ENCODE measurements at places on chromosomes 3 and 15. TPM values are rescaled to one million over a fixed set of nuclear protein-coding genes. Genes with fewer than 3 reads are reported as not detected.

DNA sequence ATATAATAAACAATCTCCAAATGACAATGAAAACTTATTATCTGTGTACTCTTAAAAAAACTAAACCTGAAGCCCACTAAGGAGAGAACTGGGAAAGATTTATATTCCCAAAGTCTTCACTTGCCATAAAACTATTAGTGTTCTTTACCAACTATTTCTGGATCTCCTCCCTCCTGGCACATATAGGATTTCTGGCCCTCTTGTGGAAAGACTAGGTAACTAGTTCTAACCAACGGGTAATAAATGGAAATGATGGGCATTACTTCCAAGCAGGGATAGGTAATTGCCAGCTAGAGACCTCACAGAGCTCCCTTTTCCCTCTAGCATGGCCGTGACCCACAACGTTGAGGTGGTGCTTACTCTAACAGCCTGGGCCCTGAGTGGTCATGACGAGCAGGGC is 110.1 kb downstream of the DNAH12 start:
- no peak for DNase-seq
- H3K4me1 ChIP-seq = no peaks in the 10 kb centered on the region
- H3K27me3 ChIP-seq = no peaks in the 10 kb centered on the region
- H3K4me3 ChIP-seq = no peak overlapping the region

ANKRD34C gene
- 0.33 TPM for total RNA-seq

GRCh38 chr3:73399106-73399505 is 225.6 kb downstream of the PDZRN3 start:
- no peak overlapping the region for H3K4me3 ChIP-seq
- no peak overlapping the region for H3K27ac ChIP-seq
- no peaks in the 10 kb centered on the region for H3K27me3 ChIP-seq
- DNase-seq = no peak

CCR9 gene
- not detected for total RNA-seq

- H3K4me3 ChIP-seq = no peak overlapping the region
- no peak for DNase-seq
- H3K36me3 ChIP-seq = no peaks in the 10 kb centered on the region
- no peaks in the 10 kb centered on the region for H3K27me3 ChIP-seq
- peaks cover 38% of the 10 kb centered on the region for H3K4me1 ChIP-seq
- H3K27ac ChIP-seq = no peak overlapping the region
Observed at GRCh38 chr3:52236424-52236886, 2.5 kb downstream of the TWF2 start.

GRCh38 chr3:23108451-23109057 is 94.6 kb upstream of the UBE2E2 start:
- H3K27me3 ChIP-seq = no peaks in the 10 kb centered on the region
- DNase-seq = no peak
- no peaks in the 10 kb centered on the region for H3K36me3 ChIP-seq

- no peaks in the 10 kb centered on the region for H3K36me3 ChIP-seq
- H3K27ac ChIP-seq = no peak overlapping the region
- no peak overlapping the region for H3K4me3 ChIP-seq
- no peaks in the 10 kb centered on the region for H3K4me1 ChIP-seq
- no peaks in the 10 kb centered on the region for H3K27me3 ChIP-seq
- no peak for DNase-seq
Observed at GRCh38 chr3:59258550-59259260, 208.9 kb upstream of the CFAP20DC start.

DNA sequence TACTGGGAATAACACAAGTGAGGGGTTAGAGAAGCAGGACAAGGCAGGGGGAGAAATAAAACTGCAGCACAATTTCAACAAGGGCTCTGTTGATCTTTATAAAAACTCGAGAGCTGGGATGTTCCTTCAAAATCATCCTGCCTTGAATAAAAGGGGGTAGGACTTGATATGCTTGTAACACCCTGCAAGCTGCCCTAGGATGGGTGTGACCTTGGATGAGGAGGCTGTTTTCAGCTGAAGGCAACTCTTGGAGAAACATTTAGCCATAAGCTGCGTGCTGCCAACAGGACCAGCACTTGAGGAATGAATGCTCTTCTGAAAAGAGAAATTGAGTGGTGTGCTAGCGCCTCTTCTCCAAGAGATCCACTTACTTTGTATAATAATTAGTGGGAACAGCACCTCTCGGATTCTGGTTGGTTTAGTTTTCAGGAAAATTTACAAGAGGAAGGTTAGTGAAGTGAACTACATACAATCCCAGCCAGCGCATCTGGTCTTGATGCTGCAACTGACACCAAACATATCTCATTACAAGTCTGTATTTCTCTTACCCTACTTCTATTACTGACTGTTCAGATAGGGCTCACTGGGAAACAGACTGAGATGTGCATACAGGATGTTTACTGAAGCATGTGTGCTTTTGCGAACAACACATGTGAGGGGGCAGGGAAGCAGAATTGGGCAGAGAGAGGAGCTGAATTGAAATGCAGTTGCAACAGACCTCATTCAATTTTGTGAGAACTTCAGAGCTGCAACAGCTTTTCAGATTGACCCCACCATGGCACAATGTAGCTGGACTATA is 643.0 kb upstream of the GOLIM4 start:
- H3K4me1 ChIP-seq = peaks cover 9% of the 10 kb centered on the region
- H3K27ac ChIP-seq = no peak overlapping the region
- H3K4me3 ChIP-seq = no peak overlapping the region
- H3K27me3 ChIP-seq = no peaks in the 10 kb centered on the region

GRCh38 chr3:160374472-160374871 is 24.6 kb downstream of the IFT80 start:
- no peak overlapping the region for H3K4me3 ChIP-seq
- DNase-seq = no peak
- no peaks in the 10 kb centered on the region for H3K36me3 ChIP-seq

- H3K4me1 ChIP-seq = peaks cover 17% of the 10 kb centered on the region
- no peaks in the 10 kb centered on the region for H3K27me3 ChIP-seq
- no peak for DNase-seq
- H3K27ac ChIP-seq = no peak overlapping the region
- H3K36me3 ChIP-seq = no peaks in the 10 kb centered on the region
Observed at GRCh38 chr3:129282727-129283327, 4.2 kb downstream of the HMCES start.

DNA sequence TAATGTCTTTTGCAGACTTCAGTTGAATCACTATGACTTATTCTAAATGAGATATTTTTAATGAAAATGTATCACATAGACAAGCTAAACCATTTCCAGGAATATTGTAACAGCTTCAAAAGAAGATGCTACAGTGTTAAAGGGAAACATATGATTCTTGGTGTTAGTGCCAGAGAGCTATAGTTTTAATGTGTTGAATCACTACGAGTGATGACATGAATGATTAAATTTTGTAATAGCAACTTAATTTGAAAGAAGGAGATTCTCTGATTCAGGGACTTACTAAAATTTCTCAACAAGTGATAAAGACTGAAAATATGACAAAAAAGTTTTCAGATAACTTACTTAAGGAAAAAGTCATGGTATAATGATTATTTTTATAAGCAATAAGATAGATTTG is 267.3 kb upstream of the SLITRK3 start:
- no peak overlapping the region for H3K27ac ChIP-seq
- no peaks in the 10 kb centered on the region for H3K27me3 ChIP-seq
- no peak overlapping the region for H3K4me3 ChIP-seq
- DNase-seq = no peak
- peaks cover 6% of the 10 kb centered on the region for H3K4me1 ChIP-seq
- no peaks in the 10 kb centered on the region for H3K36me3 ChIP-seq

A4GNT gene
- total RNA-seq = 4.0 TPM

DNA sequence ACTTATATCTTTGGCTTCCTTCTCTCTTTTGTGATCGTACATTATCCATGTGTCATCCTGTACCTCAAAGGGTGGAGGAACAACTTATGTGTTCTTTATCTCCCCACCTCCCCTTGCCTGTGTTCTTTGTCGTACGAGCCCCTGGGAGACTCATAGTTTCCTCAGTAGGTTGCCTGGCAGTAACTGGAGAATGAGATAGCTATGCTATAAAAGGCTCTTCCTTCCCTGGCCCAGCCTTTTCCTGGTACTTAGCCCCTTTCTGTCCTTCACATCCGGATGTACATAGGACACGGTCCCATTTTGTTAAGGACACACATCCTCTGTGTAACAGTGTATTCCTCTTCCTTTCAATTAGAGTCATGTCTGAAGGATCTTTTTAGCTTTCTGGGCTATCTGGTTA is 32.1 kb downstream of the PLCL2 start:
- DNase-seq = no peak
- H3K4me1 ChIP-seq = peaks cover 33% of the 10 kb centered on the region
- H3K27me3 ChIP-seq = no peaks in the 10 kb centered on the region

DNA sequence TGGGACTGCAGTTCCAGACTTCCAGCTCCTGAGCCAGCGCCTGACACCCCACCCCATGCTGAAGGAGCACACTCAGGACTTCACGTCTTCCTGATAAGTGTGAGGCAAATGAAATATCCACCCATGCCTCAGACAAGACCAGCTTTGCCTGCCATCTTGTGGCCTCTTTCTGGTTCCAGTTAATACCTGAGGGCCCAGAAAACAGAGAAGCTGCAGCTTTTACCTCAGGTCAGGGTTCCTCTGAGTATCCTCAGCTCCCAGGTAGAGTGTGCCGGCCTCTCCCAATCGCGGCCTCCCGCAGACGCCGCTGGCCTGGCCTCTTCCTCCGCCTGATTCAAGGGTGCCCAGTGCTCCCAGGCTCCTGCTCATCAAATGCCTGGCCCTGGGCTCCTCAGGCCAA is 5.1 kb upstream of the KLHL6 start:
- no peak overlapping the region for H3K4me3 ChIP-seq
- H3K36me3 ChIP-seq = no peaks in the 10 kb centered on the region

DNA sequence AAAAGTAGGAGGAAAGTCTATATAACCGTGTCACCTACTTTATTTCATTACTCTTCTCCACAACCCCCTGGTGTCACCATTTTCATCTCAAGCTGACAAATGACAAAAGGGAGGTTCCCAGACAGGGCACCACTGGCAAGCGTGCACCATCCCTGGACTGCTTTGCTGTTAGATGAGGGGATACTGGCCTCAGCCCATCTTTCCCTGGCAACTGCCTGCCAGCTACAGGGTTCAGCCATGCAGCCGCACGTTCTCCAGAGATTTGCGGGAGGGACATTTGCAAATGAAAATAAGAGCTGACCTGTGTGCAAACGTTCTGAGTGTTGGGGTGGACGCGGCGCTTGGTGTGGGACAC is 660 bp downstream of the UROC1 start:
- no peak overlapping the region for H3K27ac ChIP-seq
- no peak for DNase-seq
- no peaks in the 10 kb centered on the region for H3K4me1 ChIP-seq
- no peaks in the 10 kb centered on the region for H3K27me3 ChIP-seq
- no peaks in the 10 kb centered on the region for H3K36me3 ChIP-seq
- H3K4me3 ChIP-seq = no peak overlapping the region

DNA sequence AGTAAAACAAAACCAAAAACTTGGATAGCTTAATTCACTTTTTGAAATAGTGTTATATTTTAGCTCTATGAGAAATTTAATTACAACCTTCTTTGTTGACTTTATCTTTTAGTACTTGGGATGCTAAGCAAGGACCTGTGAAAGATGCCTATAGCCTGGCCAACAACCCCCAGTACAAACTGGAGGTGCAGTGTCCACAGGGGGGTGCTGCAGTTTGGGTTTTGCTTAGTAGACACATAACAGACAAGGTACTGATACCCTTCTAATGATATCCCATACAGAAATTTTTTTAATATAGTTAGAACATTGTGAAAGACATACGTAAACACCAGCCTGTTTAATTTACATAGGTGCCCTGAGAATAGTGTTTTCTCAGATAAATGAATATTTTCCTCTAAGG is 35.3 kb downstream of the CAPN7 start:
- no peak overlapping the region for H3K27ac ChIP-seq
- H3K4me3 ChIP-seq = no peak overlapping the region
- peaks cover 9% of the 10 kb centered on the region for H3K36me3 ChIP-seq
- DNase-seq = no peak

GRCh38 chr3:71360180-71360579 is 223.3 kb downstream of the FOXP1 start:
- no peak overlapping the region for H3K27ac ChIP-seq
- no peaks in the 10 kb centered on the region for H3K27me3 ChIP-seq
- no peaks in the 10 kb centered on the region for H3K4me1 ChIP-seq
- no peaks in the 10 kb centered on the region for H3K36me3 ChIP-seq
- no peak overlapping the region for H3K4me3 ChIP-seq
- no peak for DNase-seq

- DNase-seq = no peak
- H3K27me3 ChIP-seq = no peaks in the 10 kb centered on the region
- H3K4me3 ChIP-seq = no peak overlapping the region
- H3K36me3 ChIP-seq = no peaks in the 10 kb centered on the region
Observed at GRCh38 chr15:38650936-38651327, 86.3 kb upstream of the RASGRP1 start.

- H3K4me1 ChIP-seq = no peaks in the 10 kb centered on the region
- H3K36me3 ChIP-seq = no peaks in the 10 kb centered on the region
Observed at GRCh38 chr15:35145336-35145735, 60.2 kb upstream of the NANOGP8 start.

GRCh38 chr3:12273045-12273695 is 15.7 kb upstream of the PPARG start:
- DNase-seq = no peak
- no peak overlapping the region for H3K27ac ChIP-seq
- H3K4me1 ChIP-seq = no peaks in the 10 kb centered on the region
- no peak overlapping the region for H3K4me3 ChIP-seq
- no peaks in the 10 kb centered on the region for H3K27me3 ChIP-seq

- no peak overlapping the region for H3K4me3 ChIP-seq
- peak; percentile 30 for DNase-seq
- H3K27ac ChIP-seq = no peak overlapping the region
Observed at GRCh38 chr15:66923438-66923881, 141.9 kb upstream of the SMAD3 start.

HDC gene
- total RNA-seq = not detected

DNA sequence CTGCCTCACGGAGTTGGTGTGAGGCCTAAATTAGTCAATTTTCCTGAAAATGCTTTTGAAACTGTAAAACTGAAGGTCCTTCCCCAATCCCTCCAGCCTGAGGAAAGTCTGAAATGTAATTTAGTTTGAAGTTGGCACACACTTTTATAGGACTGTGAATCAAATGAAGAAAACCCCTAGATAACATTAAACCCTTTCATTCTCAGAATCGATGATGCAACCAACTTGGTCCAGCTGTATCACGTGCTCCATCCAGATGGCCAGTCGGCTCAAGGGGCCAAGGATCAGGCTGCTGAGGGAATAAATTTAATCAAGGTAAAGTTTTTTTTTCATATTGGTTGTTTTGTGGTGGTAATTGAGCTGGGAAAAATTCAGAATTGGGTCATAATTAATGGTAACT is 11.7 kb downstream of the MRPS22 start:
- DNase-seq = no peak
- peaks cover 27% of the 10 kb centered on the region for H3K4me1 ChIP-seq
- H3K27ac ChIP-seq = no peak overlapping the region
- H3K4me3 ChIP-seq = no peak overlapping the region

DNA sequence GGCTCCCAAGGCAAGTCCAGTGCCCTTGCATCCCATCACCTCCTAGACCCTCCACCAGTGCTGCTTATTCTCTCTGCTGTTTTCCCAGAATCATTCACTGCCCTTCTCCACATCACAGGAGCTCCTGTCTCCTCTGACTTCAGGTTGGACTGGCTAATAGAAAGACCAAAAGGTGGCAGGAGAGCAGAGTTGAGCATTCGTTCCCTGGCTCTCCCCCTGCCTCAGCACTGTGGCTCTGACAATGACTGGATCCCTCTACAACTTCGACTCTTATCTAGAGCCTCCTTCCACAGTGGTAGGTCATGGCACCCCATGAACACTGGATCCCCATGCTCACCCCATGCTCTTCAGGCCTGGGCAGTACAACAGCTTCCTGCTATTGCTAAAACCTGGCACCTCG is 243.6 kb downstream of the LRRN1 start:
- no peaks in the 10 kb centered on the region for H3K36me3 ChIP-seq
- H3K27ac ChIP-seq = no peak overlapping the region
- H3K4me1 ChIP-seq = no peaks in the 10 kb centered on the region
- DNase-seq = no peak
- H3K27me3 ChIP-seq = no peaks in the 10 kb centered on the region

PLSCR2 gene
- total RNA-seq = not detected
